AG04449 (cell line): ENCODE measurements at places on chromosomes 4 and X.

- DNase-seq: no peak
Measured at GRCh38 chr4:176376032-176376614, 56.4 kb downstream of the SPCS3 start.

GRCh38 chr4:35942092-35942491 lies 302.2 kb downstream of the ARAP2 start:
- DNase-seq: no peak

DNA sequence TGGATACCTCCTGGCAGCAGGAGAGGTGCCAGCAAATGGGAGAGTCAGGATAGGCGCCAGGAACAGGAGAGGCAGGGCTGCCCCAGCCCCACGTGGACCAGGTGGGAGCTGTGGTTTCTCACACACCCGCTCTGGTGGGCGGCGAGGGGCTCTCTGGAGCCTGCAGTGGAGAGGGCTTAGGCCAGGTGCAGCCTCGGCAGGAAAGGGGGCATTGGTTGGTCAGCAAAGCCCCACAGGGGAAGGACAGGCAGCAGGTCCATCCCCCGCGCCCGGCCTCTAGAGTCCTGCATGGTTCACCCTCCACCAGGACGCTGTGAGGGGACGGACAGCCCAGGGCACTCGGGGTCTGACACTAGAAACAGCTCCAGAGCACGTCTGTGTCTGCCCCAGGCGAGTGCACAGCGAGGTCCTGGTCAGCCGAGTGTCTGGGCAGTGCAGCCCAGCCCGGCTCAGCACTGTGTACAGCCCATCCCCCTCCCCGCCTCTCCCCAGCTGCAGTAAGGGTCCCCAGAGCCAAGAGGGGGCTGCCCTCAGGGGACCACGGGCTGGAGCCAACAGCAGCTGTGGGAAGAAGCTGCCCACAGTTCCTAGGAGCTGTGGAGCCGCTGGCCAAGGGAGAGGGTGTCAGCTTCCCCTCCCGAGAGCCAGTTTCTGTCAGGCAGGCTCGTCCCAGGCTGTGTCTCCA lies 8.2 kb downstream of the ATP5ME start:
- DNase-seq: no peak

GRCh38 chrX:13090339-13091110 lies 46.1 kb upstream of the FAM9C start:
- DNase-seq: no peak

DNA sequence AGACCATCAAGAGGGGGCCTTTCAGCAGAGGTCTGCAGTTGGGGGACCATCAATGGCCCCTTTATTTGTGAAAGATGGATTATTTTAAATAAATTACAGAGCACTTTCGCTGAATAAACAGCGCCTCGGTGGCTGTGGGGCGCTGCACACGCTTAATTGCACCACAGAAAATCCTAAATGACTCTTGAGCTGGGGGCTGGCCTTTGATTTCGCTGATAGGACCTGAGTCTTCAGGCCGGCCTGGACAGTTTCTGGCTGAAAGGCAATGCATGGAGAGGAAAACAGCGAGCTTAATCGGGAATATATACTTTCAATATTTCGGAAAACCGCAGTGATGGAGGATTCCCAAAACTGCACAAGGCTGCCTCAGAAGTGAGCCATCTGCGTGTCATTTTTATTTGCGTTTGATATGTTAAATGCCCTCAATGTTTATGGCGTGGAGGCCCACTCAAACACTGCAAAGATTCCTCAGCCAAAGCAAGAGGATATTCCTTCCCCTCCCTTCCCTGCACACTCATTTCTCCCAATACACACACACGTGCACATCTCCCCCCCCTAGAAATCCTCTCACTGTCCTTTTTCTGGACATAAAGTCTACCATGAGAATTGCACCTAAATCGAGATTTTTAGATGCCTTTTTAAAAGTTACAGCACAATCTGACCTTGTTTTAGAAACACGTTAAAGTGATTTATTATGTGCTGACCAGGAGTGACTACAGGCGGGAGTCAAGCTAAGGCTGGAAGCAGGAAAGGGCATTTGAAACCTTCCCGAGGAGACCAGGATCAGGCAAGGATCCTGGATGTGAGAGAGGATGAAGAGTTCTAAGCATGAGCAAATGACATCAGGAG lies 340.7 kb downstream of the RAB28 start:
- no peak for DNase-seq

DNA sequence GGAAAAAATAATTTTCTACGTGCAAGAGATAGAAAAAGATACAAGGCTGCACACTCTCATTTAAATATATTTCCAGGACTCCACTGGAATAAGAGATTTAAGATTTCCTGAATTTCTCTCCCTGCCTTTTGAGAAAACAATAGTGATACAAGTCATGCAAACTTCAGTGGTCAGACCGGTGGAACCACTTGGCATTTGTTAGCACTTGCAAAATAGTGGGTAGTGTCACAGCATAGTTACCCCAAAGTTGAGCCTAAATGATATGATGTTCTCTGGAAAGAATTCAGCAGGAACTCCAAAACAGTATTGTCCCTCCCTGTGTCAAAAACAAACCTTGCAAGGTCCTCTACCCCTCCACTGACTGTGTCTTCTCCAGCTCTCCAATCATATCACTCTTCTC lies 102.3 kb downstream of the ANKRD50 start:
- DNase-seq: no peak

- DNase-seq: no peak
Measured at GRCh38 chrX:118621081-118621759, 106.2 kb upstream of the IL13RA1 start.

- DNase-seq: no peak
Measured at GRCh38 chrX:80331285-80331684, 89.0 kb upstream of the TENT5D start.

DNA sequence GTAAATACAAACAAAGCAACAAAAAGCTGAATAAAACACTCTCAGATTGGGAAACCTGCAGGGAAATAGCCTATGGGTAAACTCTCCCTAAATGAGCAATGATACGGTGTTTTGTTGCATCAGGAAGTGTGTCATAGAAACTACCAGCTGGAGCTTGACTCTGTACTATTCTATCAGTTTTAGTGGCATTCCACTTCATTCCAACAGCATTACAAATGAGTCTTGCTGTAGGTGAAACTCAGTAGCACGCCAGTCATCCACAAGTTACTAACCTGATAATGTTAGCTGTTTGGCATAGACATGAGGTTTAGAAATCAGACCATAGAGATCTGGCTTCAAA lies 24.9 kb downstream of the FGFBP1 start:
- DNase-seq: peak; percentile 81

- no peak for DNase-seq
Measured at GRCh38 chr4:4499438-4500123, 42.3 kb downstream of the STX18 start.
